Iris pigment epithelial cell (primary cell): ENCODE measurements at places on chromosomes 5 and 9.
A peak's percentile ranks its signal among the peaks of the same experiment; 100 is the strongest.

DNA sequence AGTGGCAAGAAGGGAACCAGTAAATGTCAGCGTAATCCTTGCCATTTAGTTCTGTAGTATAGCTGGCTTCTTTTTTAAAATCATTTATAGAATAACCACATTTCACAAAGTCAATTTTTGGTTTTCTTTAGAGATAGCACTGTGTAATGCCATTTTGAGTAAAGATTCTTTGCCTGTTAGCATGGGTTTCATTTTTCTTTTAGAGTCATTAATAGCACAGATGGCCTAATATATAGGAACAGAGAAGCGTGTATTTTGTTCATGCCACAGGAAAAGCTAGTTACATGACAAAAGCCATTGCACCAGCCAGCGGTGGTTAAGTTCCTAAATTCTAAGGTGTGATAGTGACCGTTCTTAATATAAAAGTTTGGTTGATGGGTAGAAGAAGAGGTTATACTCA is 1363.9 kb downstream of the MAT2B start:
- DNase-seq, result no peak

GRCh38 chr5:35012365-35012764 is 35.4 kb downstream of the AGXT2 start:
- DNase-seq, result no peak

DNA sequence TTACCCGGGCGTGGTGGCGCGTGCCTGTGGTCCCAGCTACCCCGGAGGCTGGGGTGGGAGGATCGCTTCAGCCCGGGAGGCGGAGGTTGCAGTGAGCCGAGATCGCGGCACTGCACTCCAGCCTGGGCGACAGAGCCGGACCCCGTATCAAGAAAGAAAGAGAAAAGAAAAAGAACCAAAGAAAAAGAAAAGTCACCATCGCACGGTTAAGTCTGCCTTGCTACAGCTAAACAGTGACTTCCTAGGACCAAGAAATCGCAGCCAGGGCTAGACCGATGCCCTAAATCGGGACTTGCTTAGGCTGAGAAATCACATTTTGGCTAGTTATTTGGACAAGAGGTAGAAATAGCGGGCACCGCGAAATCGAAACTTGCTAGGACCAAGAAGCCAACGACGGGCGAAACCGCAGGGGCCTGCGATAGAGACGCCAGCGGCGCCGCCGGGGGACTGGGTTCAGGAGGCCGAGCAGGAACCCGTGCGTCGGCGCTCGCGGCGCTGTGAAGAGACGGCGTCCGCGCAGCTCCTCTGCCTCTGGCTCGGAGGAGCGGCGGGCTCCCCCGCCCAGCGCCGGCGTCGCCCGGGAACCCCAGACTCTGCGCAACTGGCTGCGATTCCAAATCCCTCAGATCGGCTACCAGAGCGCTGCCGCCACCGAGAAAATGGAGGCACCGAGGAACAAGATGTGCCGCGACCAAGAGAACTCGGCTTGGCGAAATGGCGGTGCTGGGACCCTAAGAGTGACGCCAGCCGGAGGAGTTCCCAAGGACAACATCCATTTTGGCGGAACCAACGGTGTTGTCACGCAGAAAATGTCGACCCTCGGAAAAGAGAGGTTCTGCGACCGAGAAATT is 26.1 kb upstream of the ANXA2R start:
- peak; percentile 75 for DNase-seq

GRCh38 chr9:35661756-35662350 is 3.1 kb downstream of the ARHGEF39 start:
- no peak for DNase-seq

- DNase-seq, result no peak
Observed at GRCh38 chr5:1639757-1640156, 116.0 kb upstream of the LPCAT1 start.

DNA sequence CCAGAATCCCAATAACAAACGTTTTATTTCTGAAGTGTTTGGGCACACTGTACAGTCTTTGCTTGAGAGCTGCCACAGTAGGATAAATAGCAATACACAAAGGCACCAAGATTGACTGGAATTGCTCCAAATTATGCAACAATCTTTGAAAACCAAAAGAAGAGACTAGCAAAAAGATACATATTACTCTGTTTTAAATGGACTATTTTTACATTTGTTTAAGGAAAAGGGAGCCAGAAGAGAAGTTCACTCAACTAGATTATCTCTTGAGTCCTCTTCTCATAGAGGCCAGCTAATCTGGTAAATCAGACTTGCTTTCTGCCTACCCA is 385.0 kb upstream of the SLC30A5 start:
- no peak for DNase-seq

DNA sequence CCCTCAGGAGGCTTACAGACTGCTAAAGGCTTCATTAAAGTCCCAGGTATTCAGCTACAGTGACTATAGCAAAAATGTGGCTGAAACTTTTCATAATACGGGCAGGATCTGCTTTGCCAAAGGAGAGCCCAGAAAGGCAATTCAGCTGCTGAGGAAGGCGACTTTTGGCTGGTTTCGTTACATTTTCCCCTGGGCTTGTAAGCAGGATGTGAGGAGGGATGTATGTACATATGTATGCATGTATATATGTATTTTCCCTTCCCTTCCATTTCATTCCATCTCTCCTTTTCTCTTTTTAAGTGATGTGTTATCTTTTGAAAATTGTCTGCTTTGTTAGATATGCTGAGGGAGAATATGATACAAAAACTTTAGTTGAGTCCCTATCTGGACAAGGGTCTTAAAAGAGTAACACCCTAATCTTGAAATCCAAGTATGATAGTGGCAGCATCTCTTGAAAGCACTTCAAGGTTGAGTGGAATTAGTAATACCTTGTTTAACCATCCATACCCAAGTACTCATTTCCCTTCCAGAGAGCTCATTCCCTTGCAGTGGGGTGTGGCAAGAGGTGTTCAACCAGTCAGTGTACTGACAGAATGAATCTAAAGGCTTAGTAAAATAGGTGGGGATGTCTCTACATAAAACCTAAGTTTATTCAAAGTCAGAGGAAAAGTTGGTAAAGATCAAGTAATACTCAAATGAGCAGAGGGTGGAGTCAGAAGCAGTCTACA is 28.7 kb downstream of the RAD1 start:
- no peak for DNase-seq

DNA sequence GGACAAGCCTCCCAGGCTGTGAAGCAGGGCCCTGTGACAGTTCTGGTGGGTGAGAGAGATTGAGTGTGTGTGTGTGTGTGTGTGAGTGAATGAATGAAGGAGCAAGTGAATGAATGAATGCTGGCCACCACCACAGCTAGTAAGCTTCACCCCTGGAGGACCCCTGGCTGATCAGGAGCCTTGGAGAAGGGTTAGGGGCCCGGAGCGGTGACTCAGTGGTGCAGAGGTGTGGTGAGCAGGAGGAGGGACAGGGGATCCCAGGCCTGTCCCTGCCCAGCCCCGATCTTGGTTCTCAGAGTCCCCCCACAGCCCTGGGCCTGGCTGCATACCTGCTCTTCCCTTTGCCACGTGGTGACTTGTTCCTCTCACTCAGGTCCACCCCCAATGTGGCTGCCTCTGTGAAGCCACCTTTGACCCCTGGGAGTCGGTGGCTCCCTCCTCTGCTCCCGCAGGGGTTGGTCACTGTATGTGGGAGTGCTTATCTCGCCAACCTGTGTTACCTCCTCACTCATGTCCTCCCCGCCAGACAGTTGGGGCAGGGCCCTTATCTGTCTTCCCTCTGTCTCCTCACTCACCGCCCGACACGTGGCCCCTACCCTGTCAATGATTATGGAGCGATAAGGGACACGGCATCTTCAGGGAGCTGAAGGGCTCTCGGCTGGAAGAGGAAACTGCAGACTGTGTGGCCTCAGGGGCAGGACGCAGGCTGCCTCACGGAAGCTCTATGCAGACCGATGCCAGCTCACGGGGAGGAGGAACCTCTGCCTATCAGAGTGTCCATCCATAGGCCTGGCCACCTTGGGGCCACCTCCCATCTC is 99.9 kb upstream of the PITX1 start:
- DNase-seq, result no peak

DNA sequence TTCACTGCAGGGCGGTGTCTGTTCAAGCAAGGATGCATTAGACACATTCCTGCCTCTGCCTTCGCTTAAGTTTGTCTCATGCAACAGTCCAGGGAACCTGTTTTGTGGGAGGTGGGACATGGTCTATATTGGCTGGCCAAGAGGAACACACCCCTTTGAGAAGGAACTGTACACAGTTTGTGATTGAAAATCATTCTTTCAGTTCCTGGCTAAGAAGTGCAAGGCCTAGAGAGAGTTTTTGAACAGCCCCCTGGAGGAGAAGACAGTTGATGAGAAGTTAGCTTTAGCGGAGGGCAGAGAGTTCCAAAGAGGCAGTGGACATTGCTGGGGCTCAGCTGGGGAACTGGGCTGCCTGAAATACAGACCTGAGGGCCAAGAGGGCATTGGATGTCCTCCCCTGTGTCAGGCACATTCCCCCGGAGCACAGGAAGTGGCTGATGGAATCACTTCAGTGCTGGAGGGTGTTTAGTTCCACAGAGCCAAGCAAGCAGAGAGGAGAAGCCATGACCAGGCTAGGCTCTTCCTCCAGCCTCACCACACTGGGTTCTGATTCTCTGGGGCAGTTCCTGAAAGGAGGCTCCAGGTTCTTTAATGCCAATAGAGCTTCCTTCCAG is 66.6 kb downstream of the RGS3 start:
- DNase-seq, result no peak
